ENCODE measurements at places on chromosomes 5 and 9. TPM values are rescaled to one million over a fixed set of nuclear protein-coding genes. Genes with fewer than 3 reads are reported as not detected.

The DOCK8 gene
- total RNA-seq: 318 TPM

The ADGRD2 gene
- total RNA-seq: not detected

The PHYKPL gene
- 158 TPM for total RNA-seq

The GADD45G gene
- 10.1 TPM for total RNA-seq

GRCh38 chr5:178826216-178826615, 33.5 kb upstream of the ZNF354B start:
- DNase-seq: no peak

- peak; percentile 79 for DNase-seq
These were observed 56.4 kb downstream of the NEURL1B start for GRCh38 chr5:172697123-172698121.

DNA sequence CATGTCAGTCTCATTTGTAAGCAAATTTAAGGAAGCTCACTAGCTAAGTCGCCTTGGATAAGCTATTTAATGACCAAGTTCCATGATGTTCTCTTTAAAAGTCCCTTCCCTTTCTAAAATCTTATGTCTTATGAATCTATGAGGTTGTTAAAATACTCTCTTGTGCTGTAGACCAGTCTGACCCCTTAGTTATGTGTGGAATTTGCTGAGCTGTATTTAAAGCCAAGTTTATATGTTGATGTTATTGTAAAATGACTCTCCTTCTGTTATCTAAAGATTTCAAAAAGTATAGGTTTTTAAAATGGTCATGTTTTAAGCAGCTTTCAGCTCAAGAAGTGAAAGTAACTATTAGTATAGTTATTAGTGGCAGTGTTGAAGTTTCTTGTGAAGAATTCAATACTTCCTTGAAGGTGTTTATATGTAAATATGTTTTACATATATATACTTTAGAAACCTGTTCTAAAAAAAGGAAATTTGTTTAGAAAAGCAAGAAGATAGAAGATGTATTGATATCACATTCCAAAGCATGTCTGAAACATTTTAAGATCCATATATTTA, 92.2 kb downstream of the CDC42SE2 start:
- DNase-seq: no peak

DNA sequence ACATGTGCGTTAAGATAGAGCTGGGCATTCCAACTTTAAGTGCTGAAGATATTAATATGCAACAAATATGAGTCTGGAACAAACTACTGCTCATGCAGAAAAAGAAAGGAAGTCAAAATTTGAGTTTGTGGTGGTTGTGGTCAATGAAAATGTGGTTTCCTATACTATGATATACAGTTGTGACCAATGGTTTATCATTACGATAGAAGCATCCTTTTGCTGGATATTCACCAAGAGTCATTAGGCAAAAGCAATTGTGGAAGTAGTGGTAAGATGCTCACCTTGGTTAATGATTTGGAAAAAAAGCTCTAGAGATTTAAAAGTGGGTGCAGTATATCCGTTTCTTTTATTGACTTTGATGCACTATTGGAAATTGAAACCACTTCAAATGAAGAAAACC, 1007.0 kb downstream of the NR2F1-AS1 start:
- no peak for DNase-seq

DNA sequence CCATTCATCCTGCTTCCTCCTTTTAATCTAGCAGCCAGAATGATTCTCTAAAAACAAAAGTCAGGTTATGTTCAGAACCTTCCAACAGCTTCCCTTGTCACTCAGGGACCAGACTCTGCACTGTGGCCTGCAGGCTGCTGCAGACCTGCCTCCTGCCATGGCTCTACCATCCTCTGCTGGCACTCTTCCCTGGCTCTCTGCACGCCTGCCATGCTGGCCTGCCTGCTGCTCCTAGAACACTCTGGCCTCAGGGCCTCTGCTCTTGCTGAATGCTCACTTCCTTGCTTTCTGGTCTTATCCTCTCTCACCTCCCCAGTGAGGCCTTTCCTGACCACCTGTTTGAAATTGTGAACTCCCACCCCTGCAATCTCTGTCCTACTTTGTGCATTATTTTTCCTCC, 149.4 kb downstream of the CD180 start:
- DNase-seq: no peak

- DNase-seq: no peak
These were observed 7.3 kb upstream of the TCF7 start for GRCh38 chr5:134106991-134107701.

DNA sequence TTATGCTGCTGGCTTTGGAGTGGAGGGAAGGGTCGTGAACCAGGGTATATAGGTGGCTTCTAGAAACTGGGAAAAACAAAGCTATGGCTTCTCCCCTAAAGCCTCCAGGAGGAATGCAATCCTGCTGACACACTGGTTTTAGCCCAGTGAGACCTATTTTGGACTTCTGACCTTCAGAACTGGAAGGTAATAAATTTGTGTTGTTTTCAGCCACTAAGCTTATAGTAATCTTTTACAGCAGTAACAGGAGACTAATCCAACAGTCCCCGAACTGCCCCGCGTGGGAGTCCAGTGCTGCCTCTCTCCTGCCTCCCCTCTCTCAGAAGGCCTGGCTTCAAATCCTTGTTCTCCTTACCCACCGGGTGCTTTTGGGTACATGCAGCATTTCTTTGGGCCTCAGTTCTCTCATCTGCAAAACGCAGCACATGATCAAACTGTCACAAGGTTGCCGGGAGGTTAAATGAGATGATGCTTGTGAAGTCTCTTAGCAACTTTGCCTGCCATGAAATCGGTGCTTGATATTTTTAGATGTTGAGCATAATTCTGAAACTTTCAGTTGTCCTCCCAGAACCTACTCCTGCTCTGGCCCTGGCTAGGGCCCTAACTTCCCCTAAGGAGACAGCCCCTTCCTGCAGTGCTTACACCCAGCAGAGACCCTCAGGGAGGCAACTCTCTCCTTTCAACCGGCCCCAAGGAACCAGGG, 127.3 kb upstream of the BOD1 start:
- no peak for DNase-seq

DNA sequence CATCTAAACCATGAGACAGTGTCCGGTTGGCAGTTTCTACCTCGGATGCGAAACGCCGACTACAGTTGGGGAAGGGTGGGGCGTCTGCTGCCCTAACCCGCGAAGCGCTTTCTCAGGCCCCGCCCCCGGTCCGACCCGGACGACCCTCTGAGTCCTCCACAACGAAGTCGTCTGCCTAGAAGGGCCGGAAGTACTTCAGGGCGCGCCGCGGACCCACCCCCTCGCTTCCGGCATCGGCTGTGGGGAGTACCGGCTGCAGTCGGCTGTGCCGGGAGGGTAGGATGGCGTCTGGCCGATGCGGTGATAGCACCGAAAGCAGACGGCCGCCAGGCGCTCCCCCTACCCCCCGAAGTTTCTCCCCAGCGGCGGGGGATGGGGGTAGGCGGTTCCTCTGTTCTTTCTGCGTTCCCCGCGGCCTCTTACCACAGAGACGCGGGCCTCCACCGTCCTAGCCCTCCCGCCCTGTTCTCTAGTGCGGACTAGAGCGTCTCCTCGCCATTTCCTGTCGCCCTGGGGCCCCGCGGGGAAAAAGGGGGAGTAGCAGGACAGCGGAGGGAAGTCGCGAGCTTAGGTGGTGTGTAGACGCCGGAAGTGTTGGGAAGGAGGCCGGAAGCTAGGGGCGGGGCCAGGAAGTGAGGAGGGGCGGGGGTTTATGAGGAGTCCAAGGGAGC, at the start of gene TRIM41:
Gene TRIM41 (plus strand): TSS at position 224 of the 671 bp plus-strand sequence. CDS start 719 bp downstream, outside the sequence.
- DNase-seq: peak; percentile 96

DNA sequence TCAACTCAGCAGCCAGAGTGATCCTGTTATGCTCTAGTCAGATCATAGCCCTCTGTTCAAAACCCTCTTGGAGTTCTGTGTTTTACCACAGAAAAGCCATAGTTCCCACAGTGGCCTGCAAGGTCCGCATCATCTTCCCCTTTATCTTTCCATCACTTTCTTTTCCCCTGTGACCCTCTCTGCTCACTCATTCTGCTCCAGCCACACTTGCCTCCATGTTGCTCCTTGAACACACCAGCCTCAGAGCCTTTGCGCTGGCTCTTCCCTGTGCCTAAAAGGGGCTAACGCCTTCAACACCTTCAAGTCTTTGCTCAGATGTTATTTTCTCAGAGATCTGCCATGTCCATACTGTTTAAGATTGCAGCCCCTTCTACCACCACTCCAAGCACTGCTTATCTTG, 26.3 kb downstream of the CSF2 start:
- no peak for DNase-seq

DNA sequence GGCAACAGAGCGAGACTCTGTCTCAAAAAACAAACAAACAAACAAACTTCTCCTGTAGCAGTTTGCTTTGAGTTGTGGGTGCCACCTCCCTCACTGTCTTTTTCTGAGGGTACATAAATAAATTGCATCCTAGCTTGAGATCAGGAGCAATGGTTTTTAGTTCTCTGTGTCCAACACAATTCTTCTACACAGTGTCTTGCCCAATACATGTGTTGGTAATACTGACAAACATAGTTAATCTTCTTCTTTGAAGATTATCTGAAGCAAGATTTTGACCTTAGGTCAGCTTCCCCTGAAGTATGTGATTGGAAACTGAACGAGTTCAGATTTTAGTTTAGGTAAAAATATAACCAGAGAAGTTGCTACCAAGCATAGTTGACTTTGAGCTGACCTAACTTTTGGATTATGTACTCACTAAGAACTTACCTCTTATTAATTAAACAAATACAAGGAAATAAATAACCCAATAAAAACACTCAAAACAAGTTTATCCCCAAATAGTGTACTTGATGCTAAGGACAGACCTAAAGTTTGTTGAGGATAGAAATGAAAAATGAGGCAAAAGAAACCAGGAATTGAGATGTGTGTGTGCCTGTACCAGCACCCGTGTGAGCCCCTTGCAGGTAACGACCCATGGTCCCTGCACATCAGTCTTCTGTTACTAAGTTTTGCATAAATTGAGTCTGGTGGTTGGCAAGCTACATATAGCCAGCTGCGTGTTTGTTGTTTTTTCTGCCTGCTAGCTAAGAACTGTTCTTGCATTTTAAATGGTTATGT, 16.2 kb downstream of the TJP2 start:
- no peak for DNase-seq

- DNase-seq: no peak
These were observed 888 bp downstream of the RPL26L1 start for GRCh38 chr5:172959824-172960799.

All from activated naive CD8-positive, alpha-beta T cell treated with anti-CD3 and anti-CD28 coated beads, Interleukin-2, amount 10 ng/mL, durations not matched to agents 7 days and 5 days (primary cell).